ENCODE measurements at places on chromosomes 7 and 10. TPM values are rescaled to one million over a fixed set of nuclear protein-coding genes. Genes with fewer than 3 reads are reported as not detected.

The TES gene
- 79.8 TPM for polyA plus RNA-seq

The GNAI1 gene
- 138 TPM for polyA plus RNA-seq

The TBXAS1 gene
- polyA plus RNA-seq, result 22.9 TPM

GRCh38 chr10:79206300-79207095, 137.7 kb downstream of the ZMIZ1 start:
- no peak for DNase-seq

DNA sequence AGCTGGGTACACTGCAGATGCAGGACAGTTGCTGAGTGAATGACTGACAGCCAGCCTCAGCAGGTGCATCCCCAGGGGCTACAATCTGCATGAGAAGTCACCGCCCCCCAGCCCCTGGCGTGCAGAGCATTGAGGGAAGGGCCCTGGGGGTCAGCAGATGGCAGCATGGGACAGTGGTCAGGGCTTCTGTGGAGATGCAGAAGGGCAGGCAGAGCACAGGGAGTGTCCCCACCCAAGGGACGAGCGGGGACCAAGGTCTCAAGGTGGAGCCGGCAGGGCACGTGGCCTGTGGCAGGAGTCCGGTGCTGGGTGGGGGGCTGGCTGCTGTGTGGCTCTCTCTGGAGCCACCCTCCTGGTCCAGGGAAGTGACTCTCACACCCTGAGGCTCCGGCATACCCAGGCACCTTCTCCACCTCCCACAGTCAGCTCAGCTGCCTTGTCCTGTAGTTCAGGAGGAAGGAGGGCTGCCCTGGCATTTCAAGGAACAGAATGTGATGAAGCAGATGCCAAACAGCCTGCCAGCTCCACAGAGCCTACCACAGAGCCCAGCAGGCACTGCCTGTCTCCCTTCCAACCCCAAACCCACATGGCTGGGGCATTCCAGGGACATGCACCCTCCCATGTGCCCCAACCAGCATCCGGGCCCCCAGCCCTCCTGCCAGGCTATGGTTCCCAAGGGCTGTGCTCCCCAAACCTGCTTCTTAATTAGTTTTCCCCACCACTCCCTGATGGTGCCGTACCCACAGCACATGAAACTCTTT, 114.5 kb downstream of the TMEM130 start:
- DNase-seq, result no peak

All from right renal pelvis (tissue), 4 donors.